ENCODE measurements at places on chromosomes 13 and 19. TPM values are rescaled to one million over a fixed set of nuclear protein-coding genes. Genes with fewer than 3 reads are reported as not detected.

GRCh38 chr19:38805180-38805579 is 7.6 kb downstream of the LGALS4 start:
- peaks cover 9% of the 10 kb centered on the region for H3K4me1 ChIP-seq
- no peak for DNase-seq
- H3K27me3 ChIP-seq, result no peaks in the 10 kb centered on the region
- no peak overlapping the region for H3K4me3 ChIP-seq
- peak overlapping the region; percentile 72 for H3K27ac ChIP-seq

DNA sequence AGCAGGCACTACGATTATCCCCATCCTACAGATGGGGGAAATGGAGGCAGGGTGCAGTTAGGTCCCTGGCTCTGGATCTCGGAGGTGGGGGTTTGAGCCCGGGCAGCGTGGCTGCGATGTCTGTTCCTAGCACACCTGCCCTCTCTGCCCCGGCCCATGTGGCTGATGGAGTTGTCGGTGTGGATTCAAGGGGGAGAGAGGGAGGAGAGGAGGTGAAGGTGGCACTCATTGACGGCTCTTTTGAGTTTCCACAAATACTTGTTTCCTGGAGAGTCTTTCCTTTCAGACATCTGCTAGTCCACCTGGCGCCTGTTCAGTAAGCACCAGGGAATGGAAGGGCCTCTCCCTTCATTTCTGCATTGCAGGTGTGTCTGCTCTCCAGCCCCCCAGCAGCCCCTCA is 69.9 kb downstream of the ARHGEF18 start:
- H3K27ac ChIP-seq, result no peak overlapping the region
- peaks cover 9% of the 10 kb centered on the region for H3K36me3 ChIP-seq
- peaks cover 32% of the 10 kb centered on the region for H3K4me1 ChIP-seq
- no peak for DNase-seq
- no peaks in the 10 kb centered on the region for H3K27me3 ChIP-seq

- no peaks in the 10 kb centered on the region for H3K27me3 ChIP-seq
- H3K4me1 ChIP-seq, result no peaks in the 10 kb centered on the region
- H3K36me3 ChIP-seq, result no peaks in the 10 kb centered on the region
- H3K4me3 ChIP-seq, result no peak overlapping the region
- no peak overlapping the region for H3K27ac ChIP-seq
Measured at GRCh38 chr13:76656056-76656455, 230.1 kb downstream of the KCTD12 start.

DNA sequence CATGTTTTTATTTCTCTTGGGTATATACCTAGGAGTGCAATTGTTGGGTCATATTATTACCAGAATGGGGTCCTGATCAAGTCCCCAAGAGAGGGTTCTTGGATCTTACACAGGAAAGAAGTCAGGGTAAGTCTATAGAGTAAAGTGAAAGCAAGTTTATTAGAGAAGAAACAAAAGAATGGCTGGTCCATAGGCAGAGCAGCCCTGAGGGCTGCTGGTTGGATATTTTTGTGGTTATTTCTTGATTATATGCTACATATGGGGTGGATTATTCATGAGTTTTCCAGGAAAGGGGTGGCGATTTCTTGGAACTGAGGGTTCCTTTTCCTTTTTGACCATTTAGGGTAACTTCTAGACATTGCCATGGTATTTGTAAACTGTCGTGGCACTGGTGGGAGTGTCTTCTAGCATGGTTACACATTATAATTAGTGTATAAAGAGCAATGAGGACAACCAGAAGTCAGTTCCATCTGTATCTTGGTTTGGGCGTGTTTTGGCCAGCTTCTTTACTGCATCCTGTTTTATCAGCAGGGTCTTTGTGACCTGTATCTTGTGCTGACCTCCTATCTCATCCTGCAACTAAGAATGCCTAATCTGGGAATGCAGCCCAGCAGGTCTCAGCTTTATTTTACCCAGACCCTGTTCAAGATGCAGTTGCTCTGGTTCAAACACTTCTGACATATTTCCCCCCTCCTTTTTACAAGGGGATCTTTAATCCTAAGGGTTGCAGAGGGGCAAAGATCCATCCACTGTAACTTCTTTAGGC is 41.1 kb downstream of the CEACAM1 start:
- no peaks in the 10 kb centered on the region for H3K36me3 ChIP-seq
- H3K4me1 ChIP-seq, result peaks cover 8% of the 10 kb centered on the region

Gene NOTCH3
- total RNA-seq, result 139 TPM

DNA sequence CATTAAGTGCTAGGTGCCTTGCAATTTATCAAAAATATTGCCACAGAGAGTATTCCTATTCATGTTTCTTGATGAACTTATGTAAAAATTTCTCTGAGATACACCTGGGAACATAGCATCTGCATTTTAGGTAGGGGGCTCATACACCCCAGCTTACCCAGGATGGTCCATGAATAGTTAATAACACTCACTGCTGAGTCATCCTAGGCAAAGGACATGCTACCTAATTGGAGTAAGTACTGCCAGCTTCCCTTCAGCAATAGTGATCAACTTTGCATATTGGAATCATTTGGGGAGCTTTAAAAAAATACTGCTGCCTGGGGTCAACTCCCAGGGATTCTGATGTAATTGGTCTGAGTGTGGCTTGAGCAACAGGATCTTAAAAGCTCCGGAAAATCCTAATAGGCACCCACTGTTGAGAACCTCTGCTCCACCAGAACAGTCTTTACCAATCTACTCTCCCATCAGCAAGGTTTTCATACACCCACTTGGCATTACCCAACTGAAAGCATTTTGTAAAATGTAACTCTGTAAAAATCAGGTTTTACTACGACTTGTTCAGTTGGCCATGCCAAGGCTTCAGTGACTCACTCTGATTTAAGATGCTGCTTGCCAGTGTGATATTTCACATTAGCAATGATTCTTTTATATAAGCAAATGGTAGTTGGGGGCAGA is 67.2 kb upstream of the FNDC3A start:
- no peaks in the 10 kb centered on the region for H3K27me3 ChIP-seq
- no peak overlapping the region for H3K27ac ChIP-seq
- DNase-seq, result no peak
- no peaks in the 10 kb centered on the region for H3K4me1 ChIP-seq
- H3K4me3 ChIP-seq, result no peak overlapping the region
- no peaks in the 10 kb centered on the region for H3K36me3 ChIP-seq

- no peaks in the 10 kb centered on the region for H3K27me3 ChIP-seq
- H3K4me1 ChIP-seq, result no peaks in the 10 kb centered on the region
- H3K36me3 ChIP-seq, result no peaks in the 10 kb centered on the region
- no peak overlapping the region for H3K4me3 ChIP-seq
Measured at GRCh38 chr19:42538841-42539709, 10.8 kb upstream of the CEACAM1 start.

GRCh38 chr13:34412295-34412694 is 529.8 kb upstream of the NBEA start:
- no peaks in the 10 kb centered on the region for H3K36me3 ChIP-seq
- DNase-seq, result no peak
- no peaks in the 10 kb centered on the region for H3K27me3 ChIP-seq

GRCh38 chr19:53659292-53659691 is 27.5 kb downstream of the DPRX start:
- peak overlapping the region; percentile 8 for H3K27ac ChIP-seq
- H3K27me3 ChIP-seq, result peaks cover 6% of the 10 kb centered on the region
- DNase-seq, result no peak
- H3K4me1 ChIP-seq, result peaks cover 7% of the 10 kb centered on the region
- H3K36me3 ChIP-seq, result peaks cover 4% of the 10 kb centered on the region
- no peak overlapping the region for H3K4me3 ChIP-seq

GRCh38 chr13:37656247-37656940 is 57.8 kb upstream of the POSTN start:
- H3K27ac ChIP-seq, result no peak overlapping the region
- no peaks in the 10 kb centered on the region for H3K36me3 ChIP-seq
- no peak overlapping the region for H3K4me3 ChIP-seq
- no peak for DNase-seq
- no peaks in the 10 kb centered on the region for H3K4me1 ChIP-seq

DNA sequence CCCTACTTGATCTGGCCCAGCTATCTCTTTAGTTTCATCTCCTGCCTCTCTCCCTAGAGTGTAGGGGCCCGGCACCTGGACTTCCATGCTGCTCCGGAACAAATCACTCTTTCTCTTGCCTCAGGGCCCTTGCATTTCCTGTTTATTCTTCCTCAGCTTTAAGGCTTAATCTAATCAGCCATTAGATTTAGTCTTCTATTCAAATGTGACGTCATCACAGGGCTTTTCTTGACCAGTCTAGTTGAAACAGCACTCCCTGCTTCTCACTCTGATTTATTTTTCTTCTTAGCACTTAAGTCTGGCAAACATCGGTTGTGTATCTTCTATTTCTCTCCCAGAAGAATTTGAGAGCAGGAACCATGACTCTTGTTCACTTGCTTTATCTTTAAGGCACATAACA is 564.1 kb downstream of the EFNB2 start:
- no peak overlapping the region for H3K4me3 ChIP-seq
- H3K27ac ChIP-seq, result no peak overlapping the region
- peaks cover 37% of the 10 kb centered on the region for H3K4me1 ChIP-seq
- DNase-seq, result no peak
- H3K27me3 ChIP-seq, result no peaks in the 10 kb centered on the region

- no peaks in the 10 kb centered on the region for H3K27me3 ChIP-seq
- no peaks in the 10 kb centered on the region for H3K36me3 ChIP-seq
- no peak overlapping the region for H3K4me3 ChIP-seq
- no peak overlapping the region for H3K27ac ChIP-seq
Measured at GRCh38 chr13:63481334-63481733, 2065.7 kb upstream of the PCDH20 start.

DNA sequence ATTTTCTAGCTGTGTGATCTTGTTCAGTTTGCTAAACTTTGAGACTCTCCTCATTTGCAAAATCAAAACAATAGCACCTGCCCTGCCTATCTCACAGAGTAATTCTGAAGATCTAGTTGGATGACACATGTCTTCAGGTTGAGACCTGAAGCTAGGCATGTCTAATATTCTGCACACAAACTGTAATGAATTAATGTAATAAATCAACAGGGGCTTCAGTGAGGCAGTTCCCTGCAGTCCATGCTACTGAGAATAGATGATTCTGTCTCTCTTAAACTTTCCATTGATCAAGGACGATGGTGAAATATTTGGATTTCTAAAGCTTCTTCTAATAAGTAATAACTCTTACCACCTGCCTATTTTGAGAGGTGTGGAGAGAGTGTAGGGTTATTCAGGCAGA is 268.1 kb upstream of the TMTC4 start:
- no peak for DNase-seq
- H3K27ac ChIP-seq, result no peak overlapping the region
- H3K36me3 ChIP-seq, result no peaks in the 10 kb centered on the region
- H3K4me1 ChIP-seq, result peaks cover 16% of the 10 kb centered on the region

- no peak overlapping the region for H3K4me3 ChIP-seq
- H3K36me3 ChIP-seq, result no peaks in the 10 kb centered on the region
- H3K27me3 ChIP-seq, result peaks cover 56% of the 10 kb centered on the region
- no peak for DNase-seq
- H3K27ac ChIP-seq, result no peak overlapping the region
Measured at GRCh38 chr19:29292562-29292961, 79.6 kb upstream of the UQCRFS1 start.

Gene NAPSA
- total RNA-seq, result 6.0 TPM

GRCh38 chr19:51478381-51479234 is at the start of gene CEACAM18:
CEACAM18 (plus strand) TSS chr19:51478539.
- no peaks in the 10 kb centered on the region for H3K4me1 ChIP-seq
- no peaks in the 10 kb centered on the region for H3K36me3 ChIP-seq
- peaks cover 12% of the 10 kb centered on the region for H3K27me3 ChIP-seq
- H3K27ac ChIP-seq, result no peak within 1 kb of the TSS

DNA sequence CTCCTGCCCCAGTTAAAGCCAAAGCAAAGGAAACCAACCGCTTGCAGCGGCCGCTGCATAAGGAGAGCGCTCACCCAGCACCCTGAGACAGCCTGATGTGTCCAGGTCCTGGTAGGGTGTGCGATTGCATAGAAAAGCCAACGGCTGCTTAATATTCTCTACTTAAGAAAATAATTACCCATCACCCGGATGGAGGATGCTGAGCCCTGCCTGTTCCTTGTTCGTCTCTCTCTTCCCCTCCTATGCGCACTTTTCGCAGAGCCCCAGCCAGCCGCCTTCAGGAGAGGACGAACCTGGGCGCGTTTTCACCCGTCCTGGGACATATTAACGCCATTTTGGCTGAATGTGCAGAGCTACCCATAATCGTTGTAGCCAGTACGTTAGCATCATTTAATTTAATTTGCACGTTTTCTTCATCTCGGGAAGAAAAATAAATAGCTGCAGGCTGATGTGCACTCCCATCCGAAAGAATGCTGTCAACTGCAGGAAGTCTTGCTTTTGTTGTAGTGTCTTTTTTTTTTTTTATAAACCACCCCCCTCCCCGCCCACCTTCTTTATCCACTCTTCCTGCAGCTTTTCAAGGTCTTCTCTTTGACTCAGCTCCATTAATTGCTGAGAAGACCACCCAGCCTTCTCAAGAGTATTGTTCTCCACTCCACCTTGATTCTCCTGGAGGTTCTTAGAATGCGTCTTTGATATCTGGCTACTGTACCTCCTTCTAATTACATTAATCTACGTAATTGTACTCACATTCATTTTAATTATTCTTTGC is 214.5 kb downstream of the TEX29 start:
- DNase-seq, result peak; percentile 63
- peak overlapping the region; percentile 36 for H3K4me3 ChIP-seq
- H3K27me3 ChIP-seq, result peaks cover 91% of the 10 kb centered on the region
- H3K27ac ChIP-seq, result no peak overlapping the region
- H3K36me3 ChIP-seq, result no peaks in the 10 kb centered on the region

DNA sequence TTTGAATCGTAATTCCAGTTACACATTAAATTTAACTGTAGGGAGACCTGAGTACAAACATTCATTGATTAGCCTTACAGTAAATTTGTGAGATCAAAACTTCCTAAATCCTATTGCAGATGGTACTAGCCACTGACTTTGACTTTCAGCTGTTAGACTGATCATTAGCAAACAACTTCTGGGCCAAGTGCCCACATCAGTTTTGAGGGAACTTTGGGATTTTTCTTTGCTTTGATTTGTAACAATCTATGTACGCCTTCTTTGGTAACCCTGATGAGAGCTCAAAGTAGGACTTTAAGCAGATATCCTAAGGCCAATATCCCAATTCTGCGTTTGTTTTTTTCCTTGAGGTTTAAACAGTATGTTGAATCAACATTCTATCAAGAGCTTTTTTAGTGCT is 131.5 kb downstream of the DLEU7 start:
- peaks cover 24% of the 10 kb centered on the region for H3K4me1 ChIP-seq
- no peak overlapping the region for H3K27ac ChIP-seq
- H3K4me3 ChIP-seq, result no peak overlapping the region
- H3K27me3 ChIP-seq, result no peaks in the 10 kb centered on the region
- H3K36me3 ChIP-seq, result no peaks in the 10 kb centered on the region

- no peaks in the 10 kb centered on the region for H3K36me3 ChIP-seq
- no peak for DNase-seq
- no peaks in the 10 kb centered on the region for H3K27me3 ChIP-seq
- no peak overlapping the region for H3K27ac ChIP-seq
Measured at GRCh38 chr13:29893438-29893837, 43.0 kb upstream of the UBL3 start.

DNA sequence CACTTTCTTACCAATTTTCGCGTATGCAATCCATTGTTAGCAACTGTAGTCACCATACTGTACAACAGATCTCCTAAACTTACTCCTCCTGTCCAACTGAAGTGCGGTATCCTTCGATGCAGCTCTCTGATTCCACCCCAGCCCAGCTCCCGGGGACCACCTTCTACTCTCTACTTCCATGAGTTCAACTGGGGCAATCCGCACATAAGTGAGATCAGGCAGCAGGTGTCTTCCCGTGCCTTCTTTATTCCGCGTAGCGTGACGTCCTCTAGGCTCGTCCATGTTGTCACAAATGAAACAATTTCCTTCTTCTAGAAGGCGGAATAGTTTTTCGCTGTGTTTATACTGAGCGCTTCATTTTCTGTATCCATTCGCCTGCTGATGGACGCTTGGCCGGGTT is 8.4 kb downstream of the LILRB1 start:
- H3K27ac ChIP-seq, result no peak overlapping the region
- DNase-seq, result no peak
- no peaks in the 10 kb centered on the region for H3K4me1 ChIP-seq
- H3K4me3 ChIP-seq, result no peak overlapping the region
- no peaks in the 10 kb centered on the region for H3K36me3 ChIP-seq

Gene PRR36
- 10.9 TPM for total RNA-seq

Data from type B pancreatic cell (in vitro differentiated cells).